ENCODE measurements at places on chromosomes 5 and 9. TPM values are rescaled to one million over a fixed set of nuclear protein-coding genes. Genes with fewer than 3 reads are reported as not detected.

GRCh38 chr5:144307736-144308135, 137.1 kb downstream of the KCTD16 start:
- no peak for DNase-seq

DNA sequence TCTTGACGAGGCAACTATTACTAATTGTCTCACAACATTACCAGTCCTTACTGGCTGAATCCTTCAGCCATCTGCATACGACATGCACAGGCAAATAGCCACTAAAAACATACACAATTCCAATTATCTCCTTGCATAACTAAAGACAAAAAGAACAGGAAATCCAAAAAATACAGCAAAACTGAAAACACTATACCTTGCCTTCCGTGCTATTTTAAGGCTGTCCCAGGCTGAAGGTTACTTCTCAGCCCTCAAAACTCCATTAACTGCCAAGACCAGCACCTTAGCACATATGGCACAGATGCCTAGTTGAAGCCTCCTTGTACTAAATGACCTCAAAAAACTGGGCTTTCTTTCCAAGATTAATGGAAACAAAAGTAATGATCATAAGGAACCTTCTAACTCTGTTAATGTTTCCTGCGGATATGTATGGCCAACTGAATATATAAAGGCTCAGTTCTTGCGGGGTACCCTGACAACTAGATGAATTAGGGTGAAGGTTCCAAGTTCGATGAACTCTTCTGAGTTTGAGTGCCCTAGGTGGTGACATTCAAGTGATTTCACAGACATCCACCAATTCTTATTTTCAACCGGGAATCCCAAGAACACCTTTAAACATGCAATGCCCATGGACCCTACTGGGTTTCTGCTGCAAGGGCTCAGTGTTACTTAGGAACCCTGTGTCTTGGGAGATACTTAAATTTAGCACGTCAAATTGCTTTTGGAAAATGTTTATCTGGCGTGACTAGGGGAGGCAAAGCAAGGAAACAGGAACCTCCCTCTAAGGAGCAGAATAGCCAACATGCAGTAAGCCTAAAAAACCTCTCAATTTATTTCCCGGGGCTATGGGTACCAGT, 455.3 kb downstream of the RAB3C start:
- DNase-seq, result no peak

The MRPS30 gene
- 73.0 TPM for total RNA-seq

The PCDHB5 gene
- 1.3 TPM for total RNA-seq

The PCDHGA10 gene
- 5.4 TPM for total RNA-seq

The KIAA0825 gene
- 1.5 TPM for total RNA-seq

GRCh38 chr5:127373858-127374491, 83.4 kb downstream of the MEGF10 start:
- DNase-seq, result no peak

All from Right ventricle myocardium superior (tissue), 1 donor.